ENCODE measurements at places on chromosomes 16 and 17.
A peak's percentile ranks its signal among the peaks of the same experiment; 100 is the strongest.

DNA sequence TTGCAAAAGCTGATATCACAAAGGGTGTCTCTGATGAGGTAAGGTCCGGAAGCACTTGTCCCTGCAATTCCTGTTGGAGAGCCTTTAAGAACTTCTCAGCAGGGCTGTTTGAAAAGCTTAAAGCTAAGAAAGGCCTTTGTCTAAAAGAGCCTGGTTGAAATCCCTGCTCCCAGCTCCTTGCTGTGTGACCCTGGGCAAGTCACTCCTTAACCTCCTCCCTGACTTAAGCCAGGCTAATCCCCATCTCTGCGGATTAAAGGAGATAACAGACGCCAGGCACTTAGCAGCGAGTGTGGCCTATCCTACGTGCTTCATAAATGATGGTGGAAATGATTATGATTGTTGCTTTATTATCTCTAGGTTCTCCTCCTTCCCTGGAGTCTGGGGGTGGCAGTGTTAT, 368.0 kb upstream of the RBFOX1 start:
- DNase-seq: no peak

DNA sequence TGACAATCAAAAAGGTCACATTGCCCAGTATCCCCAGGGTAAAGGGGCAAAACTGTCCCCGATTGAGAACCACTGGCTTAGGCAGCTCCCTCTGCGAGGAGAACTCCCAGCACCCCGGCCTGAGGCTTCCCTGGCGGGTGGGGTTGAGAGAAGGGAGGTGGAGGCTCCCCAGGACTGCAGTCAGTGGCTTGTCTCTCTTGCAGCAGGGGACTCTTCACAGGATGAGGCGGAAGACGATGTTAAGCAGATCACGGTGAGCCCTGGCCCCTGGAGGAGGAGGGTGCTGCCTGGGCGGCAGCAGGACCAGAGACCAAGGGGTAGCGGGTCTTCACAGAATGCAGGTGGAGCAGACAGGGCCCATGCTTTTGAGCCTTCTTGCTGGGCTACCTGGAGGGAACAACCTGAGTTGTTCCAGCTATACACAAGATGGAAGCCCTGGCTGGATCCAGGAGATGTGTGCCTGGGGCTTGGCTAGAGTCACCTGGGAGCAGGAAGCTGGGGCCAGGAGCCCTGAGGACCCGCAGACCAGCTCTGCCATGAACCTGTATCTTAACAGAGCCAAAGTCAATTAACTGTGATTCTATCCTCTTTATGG, 16.8 kb downstream of the POLR3E start:
- no peak for DNase-seq

- no peak for DNase-seq
Measured at GRCh38 chr16:23064639-23065038, 84.6 kb downstream of the USP31 start.

DNA sequence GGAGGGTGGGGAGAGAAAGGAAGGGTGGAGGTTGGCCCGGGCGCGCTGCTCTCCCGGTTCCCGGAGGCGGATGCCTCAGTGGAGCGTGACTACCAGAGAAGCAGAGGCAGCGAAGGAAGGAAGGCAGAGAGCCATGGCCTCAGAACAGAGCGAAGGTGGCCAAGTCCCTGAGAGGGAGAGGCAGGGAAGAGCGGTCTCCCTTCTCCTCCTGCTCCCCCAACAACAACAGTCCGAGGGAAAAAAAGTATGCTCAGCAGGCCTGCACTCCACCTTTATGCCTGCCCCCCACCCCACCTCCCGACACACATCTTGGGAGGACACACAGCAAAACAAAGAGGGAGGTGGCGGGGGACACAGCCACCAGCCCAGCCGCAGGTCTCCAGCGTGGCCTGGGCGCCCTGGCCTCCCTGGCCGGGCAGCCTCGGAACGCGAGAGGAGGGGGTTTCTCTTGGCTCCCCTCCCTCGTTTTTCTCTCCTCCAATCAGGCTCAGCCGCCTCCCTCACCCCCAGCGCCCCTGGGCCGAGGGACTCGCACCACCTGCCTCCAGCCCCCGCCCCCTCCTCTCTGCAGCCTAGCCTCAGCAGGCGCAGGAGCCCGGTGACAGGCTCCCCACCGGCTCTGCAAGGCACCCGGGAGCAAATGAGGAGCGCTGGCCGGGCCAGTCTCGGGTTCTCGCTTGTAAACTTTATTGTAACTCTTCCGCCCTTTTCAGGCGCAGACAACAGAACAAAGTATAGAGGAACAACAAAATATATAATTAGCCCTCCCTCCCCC, 1.1 kb upstream of the HOXB7 start:
- peak; percentile 31 for DNase-seq

DNA sequence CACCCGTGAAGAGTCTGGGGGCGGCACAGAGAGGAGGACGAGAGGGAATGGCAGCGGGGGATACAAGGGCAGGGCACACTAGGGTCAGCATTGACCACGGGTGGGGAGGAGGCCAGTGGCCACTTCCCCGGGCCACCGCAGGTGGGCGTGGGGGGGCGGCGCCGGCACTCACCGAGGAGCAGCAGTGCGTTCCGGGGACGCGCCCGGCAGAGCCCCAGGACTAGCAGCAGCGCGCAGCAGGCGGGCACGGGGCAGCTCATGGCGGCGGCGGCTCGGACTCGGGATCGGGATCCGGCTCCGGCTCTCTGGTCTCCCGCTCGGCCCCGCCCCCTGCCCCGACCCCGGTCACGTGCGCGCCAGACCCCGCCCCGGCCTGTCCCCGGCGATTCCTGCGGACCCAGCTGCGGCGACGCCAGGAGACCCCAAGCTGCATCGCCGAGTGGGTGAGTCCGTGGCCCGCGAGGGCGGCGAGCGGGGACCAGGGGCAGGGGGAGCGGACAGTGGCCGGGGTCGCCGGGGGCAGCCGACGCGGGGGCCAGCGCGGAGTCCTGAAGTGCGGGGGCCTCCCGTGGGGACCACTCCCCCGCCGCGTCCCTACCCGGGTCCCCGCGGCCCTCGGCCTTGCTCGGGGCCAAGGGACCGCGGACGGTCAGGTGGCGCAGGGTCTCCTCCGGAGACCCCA, at the start of the genes SGSH and SLC26A11:
Gene SGSH, minus strand, starts transcription at position 280 of the 682 bp plus-strand sequence. Its CDS starts 20 bp downstream, at position 260.
Gene SLC26A11, plus strand, starts transcription at position 374 of the 682 bp plus-strand sequence. CDS start 1,134 bp downstream, outside the sequence.
- peak; percentile 79 for DNase-seq

- DNase-seq: no peak
Measured at GRCh38 chr16:52603015-52603414, 56.1 kb upstream of the TOX3 start.

GRCh38 chr17:70137451-70138230, 31.7 kb upstream of the KCNJ2 start:
- peak; percentile 11 for DNase-seq

DNA sequence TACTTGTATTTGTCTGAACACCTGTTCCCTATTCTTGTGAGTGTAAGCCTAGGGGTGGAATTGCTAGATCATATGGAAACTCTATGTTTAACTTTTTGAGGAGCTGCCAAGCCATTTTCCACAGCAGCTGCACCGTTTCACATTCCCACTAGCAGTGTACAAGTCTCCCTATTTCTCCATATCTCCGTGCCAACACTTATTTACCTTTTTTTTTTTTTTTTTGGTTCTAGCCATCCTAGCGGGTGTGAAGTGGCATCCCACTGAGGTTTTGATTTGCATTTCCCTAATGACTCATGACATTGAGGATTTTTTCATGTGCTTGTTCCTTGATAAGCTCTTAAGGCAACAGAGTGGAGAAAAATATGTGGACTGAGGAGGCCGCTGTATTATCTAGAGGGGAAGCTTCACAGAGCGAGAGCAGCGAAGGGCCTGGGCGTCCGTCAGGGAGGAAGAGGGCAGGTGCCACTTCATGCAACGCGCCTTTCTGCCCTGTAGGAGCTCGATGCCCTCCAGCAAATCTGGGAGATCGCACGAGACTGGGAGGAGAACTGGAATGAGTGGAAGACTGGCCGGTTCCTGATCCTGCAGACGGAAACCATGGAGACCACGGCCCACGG, 50.0 kb downstream of the DNAH2 start:
- DNase-seq: no peak

DNA sequence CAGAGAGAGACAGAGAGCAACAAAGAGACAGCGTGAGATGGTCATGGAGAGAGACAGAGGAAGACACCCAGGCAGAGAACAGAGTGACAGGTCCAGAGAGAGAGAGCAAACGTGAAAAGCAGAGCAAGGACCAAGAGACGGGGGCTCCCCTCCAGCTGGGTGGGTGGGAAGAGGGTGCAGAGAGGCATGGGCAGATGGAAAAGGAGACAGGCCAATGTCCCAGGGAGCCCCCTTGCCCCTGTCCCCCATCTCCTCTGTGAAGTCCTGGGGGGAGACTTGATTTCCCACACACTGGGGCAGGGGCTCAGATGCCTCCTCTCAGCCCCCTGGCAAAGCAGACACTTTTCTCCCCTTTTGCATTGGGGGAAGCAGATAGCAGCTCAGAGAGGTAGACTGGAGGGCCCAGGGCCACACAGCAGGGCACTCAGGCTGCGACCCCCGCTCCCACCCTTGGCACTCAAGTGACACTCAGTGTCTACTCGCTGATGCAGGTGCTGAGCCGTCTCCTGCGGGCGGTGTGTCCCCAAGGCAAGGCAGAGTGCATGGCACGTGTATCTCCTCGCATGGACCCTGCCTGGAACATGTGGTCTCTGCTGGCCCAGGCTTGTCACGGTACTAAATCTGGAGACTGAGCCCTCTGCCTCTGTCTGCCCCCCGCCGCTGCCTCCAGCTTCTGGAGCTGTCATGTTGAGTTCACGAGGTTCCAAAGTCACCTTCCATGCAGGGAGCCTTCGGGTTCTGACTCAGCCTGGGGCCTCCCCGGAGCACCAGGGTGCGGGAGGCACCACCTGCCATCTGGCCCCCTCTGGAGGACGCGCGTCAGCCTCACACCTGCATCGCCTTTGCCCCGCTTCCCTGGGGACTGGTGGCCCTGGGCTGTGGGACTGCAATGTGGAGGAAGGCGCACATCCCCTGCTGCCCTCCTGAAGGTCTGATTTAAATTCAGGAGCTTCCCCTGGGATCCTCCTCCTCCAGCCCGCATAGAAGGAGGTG, 215.9 kb upstream of the GSE1 start:
- DNase-seq: no peak

GRCh38 chr16:4663777-4664465, 29.4 kb upstream of the NUDT16L1 start:
- peak; percentile 38 for DNase-seq

- no peak for DNase-seq
Measured at GRCh38 chr16:88911136-88911945, 44.9 kb upstream of the PABPN1L start.

DNA sequence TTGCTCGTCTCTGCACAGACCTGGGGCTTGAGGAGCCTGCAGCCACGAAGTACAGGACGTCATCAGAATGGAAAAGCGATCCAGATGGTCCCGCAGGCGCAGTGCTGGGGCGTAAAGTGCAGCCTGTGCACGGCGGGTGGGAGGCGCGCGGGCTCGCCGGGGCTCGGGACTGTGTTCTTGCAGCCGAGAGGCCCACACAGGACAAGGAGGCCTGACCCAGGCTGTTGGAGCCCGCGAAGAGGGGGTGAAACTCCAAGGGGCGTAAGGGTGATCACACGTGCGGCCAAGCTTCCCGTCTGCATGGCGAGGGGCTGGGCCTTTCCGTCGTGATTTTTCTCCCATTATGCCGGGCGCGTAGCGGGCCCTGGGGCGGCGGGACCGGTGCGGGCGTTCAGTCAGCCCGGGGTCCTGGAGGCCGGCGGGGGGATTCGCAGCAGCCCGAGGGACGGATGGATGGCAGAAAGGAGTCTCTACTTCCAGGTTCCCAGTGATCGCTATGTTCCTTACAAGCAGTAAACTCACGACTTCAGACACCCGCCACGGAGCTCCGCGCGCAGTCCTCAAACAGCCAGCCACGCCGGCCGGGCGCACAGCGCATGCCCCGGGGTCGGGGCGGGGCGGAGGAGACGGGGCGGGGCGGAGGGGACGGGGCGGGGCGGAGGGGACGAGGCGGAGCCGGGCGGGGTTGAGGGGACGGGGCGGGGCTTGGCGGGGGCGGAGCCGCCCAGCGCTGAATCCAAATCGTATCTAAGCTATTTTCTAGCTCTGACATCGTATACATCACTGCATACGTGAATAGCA, 141.0 kb upstream of the KCNJ18 start:
- peak; percentile 85 for DNase-seq

Measured in stimulated activated naive CD8-positive, alpha-beta T cell treated with anti-CD3 and anti-CD28 coated beads, Interleukin-15, Interleukin-2, amounts not matched to agents 100 U/mL and 50 U/mL, for 24 hours (primary cell).